ENCODE measurements at places on chromosomes 4 and X. TPM values are rescaled to one million over a fixed set of nuclear protein-coding genes. Genes with fewer than 3 reads are reported as not detected.

Gene MSANTD1
- total RNA-seq = 0.08 TPM

Gene SEL1L3
- 40.7 TPM for total RNA-seq

Gene CTAG1A
- not detected for total RNA-seq

DNA sequence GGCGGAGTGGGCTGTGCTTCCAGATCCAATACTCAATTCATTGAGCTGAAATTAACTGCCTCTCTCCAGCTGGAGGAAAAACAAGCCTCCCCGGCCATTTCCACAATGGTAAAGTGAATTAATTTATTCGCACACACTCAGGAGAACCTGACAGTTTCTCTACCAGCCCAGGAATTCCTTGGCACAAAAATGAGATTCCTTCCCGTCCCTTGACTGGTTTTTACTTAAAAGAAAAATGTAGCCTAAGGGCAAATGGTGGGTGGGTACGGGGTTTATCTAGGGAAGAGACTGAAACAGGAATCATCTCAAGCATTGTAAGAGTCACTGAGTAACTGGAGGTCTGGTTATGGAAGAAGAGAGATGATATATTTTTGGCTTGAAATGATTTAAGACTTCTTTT lies 102.7 kb downstream of the VCX3A start:
- H3K27me3 ChIP-seq = no peaks in the 10 kb centered on the region
- no peak overlapping the region for H3K4me3 ChIP-seq
- H3K27ac ChIP-seq = no peak overlapping the region
- no peaks in the 10 kb centered on the region for H3K36me3 ChIP-seq
- no peaks in the 10 kb centered on the region for H3K4me1 ChIP-seq
- no peak for DNase-seq

- H3K27me3 ChIP-seq = no peaks in the 10 kb centered on the region
- peaks cover 12% of the 10 kb centered on the region for H3K4me1 ChIP-seq
- no peaks in the 10 kb centered on the region for H3K36me3 ChIP-seq
These were observed 529.9 kb downstream of the MID1IP1 start for GRCh38 chrX:39331082-39331704.

DNA sequence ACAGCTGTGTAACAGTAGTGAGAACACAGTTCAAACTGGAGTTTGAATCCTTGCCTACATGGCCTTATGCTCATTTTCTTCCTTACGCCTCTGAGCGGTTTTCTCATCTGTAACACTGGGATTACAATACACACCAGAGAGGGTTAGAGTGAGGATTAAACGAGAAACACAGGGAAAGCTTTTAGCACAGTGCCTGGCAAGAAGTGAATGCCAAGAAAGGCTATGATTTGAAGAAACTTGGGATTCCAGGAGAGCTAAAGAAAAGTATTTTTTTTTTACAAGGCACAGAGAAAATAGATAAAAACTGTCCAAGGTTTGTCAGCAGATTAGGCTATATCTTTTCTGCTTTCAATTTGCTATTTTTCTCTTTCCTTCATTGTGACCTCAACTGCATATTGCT lies 246.4 kb downstream of the FBXW7 start:
- H3K4me1 ChIP-seq = no peaks in the 10 kb centered on the region
- H3K27ac ChIP-seq = no peak overlapping the region
- no peak overlapping the region for H3K4me3 ChIP-seq
- no peak for DNase-seq
- H3K27me3 ChIP-seq = no peaks in the 10 kb centered on the region

Gene TMEM144
- total RNA-seq = 58.9 TPM

- no peak overlapping the region for H3K4me3 ChIP-seq
- no peaks in the 10 kb centered on the region for H3K4me1 ChIP-seq
- DNase-seq = peak; percentile 8
- no peaks in the 10 kb centered on the region for H3K27me3 ChIP-seq
- H3K27ac ChIP-seq = no peak overlapping the region
These were observed 64.2 kb upstream of the BEND4 start for GRCh38 chr4:42216664-42217063.

Gene EVC2
- total RNA-seq = 3.6 TPM

DNA sequence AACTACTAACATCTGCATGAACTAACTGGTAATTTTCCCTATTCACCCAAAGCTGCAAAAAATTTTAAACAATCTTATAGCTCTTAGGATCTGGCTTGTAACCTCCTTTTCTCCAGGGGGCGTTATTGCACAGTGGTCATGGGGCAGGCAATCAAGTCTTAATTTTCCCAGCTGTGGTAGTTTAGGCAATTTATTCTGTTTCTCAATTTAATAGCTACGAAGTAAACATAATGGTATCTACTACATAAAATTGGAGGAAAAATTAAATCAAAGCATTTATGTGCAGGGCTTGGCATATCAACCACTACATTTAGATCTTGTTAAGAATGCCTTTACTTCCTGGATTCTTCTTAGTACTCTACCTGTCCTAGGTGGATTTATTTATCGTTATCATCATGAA lies 137.4 kb upstream of the GUCY1A1 start:
- H3K4me3 ChIP-seq = no peak overlapping the region
- no peaks in the 10 kb centered on the region for H3K27me3 ChIP-seq
- H3K27ac ChIP-seq = no peak overlapping the region
- H3K36me3 ChIP-seq = no peaks in the 10 kb centered on the region

GRCh38 chr4:112105201-112105969 lies 39.9 kb upstream of the FAM241A start:
- H3K4me1 ChIP-seq = no peaks in the 10 kb centered on the region
- no peaks in the 10 kb centered on the region for H3K36me3 ChIP-seq
- no peak overlapping the region for H3K4me3 ChIP-seq
- DNase-seq = no peak
- no peaks in the 10 kb centered on the region for H3K27me3 ChIP-seq

DNA sequence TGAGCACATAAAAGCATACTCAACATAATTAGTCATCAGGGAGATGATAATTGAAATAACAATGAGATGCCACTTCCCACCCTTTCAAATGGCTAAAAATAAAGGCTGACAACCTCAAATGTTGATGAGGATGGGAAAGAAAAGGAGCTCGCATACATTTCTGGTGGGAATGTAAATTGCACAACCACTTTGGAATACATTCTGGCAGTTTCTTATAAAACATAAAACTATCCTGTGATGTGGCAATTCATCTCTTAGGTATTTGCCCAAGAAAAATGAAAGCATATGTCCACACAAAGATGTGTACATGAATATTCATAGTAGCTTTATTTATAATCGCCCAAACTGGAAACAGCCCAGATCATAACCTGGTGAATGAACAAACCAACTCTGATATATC lies 687 bp upstream of the ZNF275 start:
- peaks cover 6% of the 10 kb centered on the region for H3K4me1 ChIP-seq
- H3K4me3 ChIP-seq = no peak overlapping the region
- no peaks in the 10 kb centered on the region for H3K27me3 ChIP-seq
- H3K27ac ChIP-seq = peak overlapping the region; percentile 22

- no peaks in the 10 kb centered on the region for H3K27me3 ChIP-seq
- no peaks in the 10 kb centered on the region for H3K4me1 ChIP-seq
- H3K4me3 ChIP-seq = no peak overlapping the region
- H3K36me3 ChIP-seq = no peaks in the 10 kb centered on the region
- no peak for DNase-seq
- H3K27ac ChIP-seq = no peak overlapping the region
These were observed 55.9 kb downstream of the AGA start for GRCh38 chr4:177386278-177386815.

Gene CT47B1
- not detected for total RNA-seq

DNA sequence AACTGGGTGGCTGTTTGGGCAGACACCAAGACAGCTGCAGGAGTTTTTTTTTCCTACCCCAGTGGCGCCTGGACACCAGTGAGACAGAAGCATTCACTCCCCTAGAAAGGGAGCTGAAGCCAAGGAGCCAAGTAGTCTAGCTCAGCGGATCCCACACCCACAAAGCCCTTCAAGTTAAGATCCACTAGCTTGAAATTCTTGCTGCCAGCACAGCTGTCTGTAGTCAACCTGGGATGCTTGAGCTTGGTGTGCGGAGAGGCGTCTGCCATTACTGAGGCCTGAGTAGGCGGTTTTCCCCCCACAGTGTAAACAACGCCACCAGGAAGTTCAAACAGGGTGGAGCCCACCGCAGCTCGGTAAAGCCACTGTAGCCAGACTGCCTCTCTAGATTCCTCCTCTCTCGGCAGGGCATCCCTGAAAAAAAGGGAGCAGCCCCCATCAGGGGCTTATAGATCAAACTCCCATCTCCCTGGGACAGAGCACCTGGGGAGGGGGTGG lies 171.4 kb downstream of the ARHGEF9 start:
- H3K27ac ChIP-seq = no peak overlapping the region
- no peaks in the 10 kb centered on the region for H3K36me3 ChIP-seq
- H3K4me1 ChIP-seq = no peaks in the 10 kb centered on the region
- DNase-seq = no peak
- H3K27me3 ChIP-seq = no peaks in the 10 kb centered on the region
- H3K4me3 ChIP-seq = no peak overlapping the region

- H3K4me3 ChIP-seq = no peak overlapping the region
- no peak overlapping the region for H3K27ac ChIP-seq
- H3K27me3 ChIP-seq = no peaks in the 10 kb centered on the region
- H3K4me1 ChIP-seq = peaks cover 11% of the 10 kb centered on the region
- no peaks in the 10 kb centered on the region for H3K36me3 ChIP-seq
These were observed 83.7 kb downstream of the PCYT1B start for GRCh38 chrX:24563291-24564010.

- no peaks in the 10 kb centered on the region for H3K4me1 ChIP-seq
- no peak overlapping the region for H3K4me3 ChIP-seq
- peaks cover 21% of the 10 kb centered on the region for H3K27me3 ChIP-seq
- DNase-seq = no peak
These were observed 4.6 kb downstream of the TMEM255A start for GRCh38 chrX:120306630-120307029.

Gene DSPP
- total RNA-seq = not detected

GRCh38 chr4:108762559-108763225 lies at the start of gene ETNPPL:
TSS of gene ETNPPL (minus strand) at chr4:108763053. CDS start at chr4:108762898, 155 bp downstream.
- peak within 1 kb of the TSS; percentile 64 for H3K4me3 ChIP-seq
- DNase-seq = peak; percentile 47
- peaks cover 31% of the 10 kb centered on the region for H3K27me3 ChIP-seq
- H3K27ac ChIP-seq = no peak within 1 kb of the TSS

GRCh38 chrX:1899841-1900240 lies 285.0 kb downstream of the ASMT start:
- H3K27me3 ChIP-seq = no peaks in the 10 kb centered on the region
- no peak overlapping the region for H3K27ac ChIP-seq
- no peaks in the 10 kb centered on the region for H3K4me1 ChIP-seq

DNA sequence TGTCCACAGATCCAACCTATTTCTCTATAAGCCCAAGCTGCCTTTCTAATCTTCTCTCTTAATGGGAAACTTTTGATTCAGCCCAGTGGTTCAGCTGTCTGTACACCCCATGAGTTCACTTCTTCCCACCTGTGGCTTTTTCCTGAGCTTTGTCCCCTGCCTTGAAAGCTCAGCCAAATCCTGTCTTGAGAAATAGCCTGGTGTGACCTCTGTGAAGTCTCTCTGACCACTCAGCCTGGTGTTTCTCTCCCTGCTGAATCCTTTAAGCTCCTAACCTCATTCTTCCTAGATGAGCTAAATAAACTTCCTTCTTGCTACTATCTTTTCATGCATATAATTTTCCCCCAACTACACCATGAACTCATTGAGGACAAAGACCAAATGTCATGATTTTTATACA lies 15.2 kb upstream of the HERC5 start:
- no peaks in the 10 kb centered on the region for H3K27me3 ChIP-seq
- no peaks in the 10 kb centered on the region for H3K36me3 ChIP-seq
- no peak overlapping the region for H3K4me3 ChIP-seq
- no peaks in the 10 kb centered on the region for H3K4me1 ChIP-seq
- DNase-seq = no peak

Gene GIMD1
- not detected for total RNA-seq

Gene HSD17B11
- 175 TPM for total RNA-seq

Gene FDCSP
- not detected for total RNA-seq

DNA sequence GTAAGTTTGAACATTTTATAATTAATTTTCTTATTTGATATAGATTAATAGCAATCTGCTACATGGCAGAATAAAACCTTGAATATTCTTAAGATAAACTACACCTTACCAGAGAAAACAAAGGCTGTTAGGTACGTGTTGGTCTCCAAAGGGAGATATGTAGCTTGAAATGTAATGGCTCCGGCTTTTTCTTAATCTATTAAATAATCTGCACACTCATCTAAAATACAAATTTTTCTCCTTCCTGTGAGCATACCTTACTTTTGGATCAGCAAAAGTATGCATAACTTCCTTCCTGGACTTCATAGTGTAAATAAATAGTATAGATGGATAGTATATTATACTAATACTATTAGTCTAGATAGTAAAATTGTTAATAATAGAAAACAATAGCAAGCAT lies 141.3 kb downstream of the JADE1 start:
- no peaks in the 10 kb centered on the region for H3K27me3 ChIP-seq
- H3K27ac ChIP-seq = no peak overlapping the region
- H3K4me3 ChIP-seq = no peak overlapping the region
- no peaks in the 10 kb centered on the region for H3K4me1 ChIP-seq

Gene REELD1
- not detected for total RNA-seq

Gene TEX11
- not detected for total RNA-seq

Gene SLC26A1
- 12.6 TPM for total RNA-seq

DNA sequence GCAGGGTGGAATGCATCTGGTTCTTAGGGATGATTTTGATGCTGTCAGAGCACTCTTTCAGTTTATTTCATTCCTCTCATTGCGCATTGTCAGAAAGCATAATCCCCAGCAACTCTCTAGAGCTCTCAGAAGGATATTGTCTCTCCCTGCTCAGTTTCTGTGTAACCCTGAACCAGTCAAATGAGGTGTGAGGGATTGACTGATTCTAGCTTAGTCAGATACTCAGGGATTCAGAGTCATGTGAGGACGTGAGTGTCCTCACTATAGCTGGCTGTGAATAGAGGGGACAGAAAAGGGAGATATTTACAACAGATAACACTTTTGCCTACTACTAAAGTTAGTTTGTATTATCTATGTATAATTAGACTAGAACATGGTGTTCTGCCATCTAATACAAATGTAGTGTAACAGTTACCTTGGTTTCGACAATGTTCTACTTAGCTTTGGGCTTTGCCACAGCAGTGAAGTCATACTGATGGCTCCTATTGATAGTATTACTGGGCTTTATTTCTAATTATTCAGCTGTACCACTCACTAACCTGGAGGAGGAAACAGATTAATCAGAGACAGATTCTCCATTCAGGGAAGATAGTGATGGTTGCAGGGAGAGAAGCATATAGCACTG lies 19.5 kb downstream of the AP1AR start:
- no peak overlapping the region for H3K27ac ChIP-seq
- no peaks in the 10 kb centered on the region for H3K27me3 ChIP-seq
- H3K36me3 ChIP-seq = no peaks in the 10 kb centered on the region

- peak; percentile 14 for DNase-seq
- H3K27ac ChIP-seq = no peak overlapping the region
- no peaks in the 10 kb centered on the region for H3K27me3 ChIP-seq
- H3K4me1 ChIP-seq = peaks cover 3% of the 10 kb centered on the region
These were observed 201.4 kb downstream of the CCSER1 start for GRCh38 chr4:90328558-90328957.

- H3K36me3 ChIP-seq = no peaks in the 10 kb centered on the region
- H3K4me1 ChIP-seq = peaks cover 19% of the 10 kb centered on the region
- no peak for DNase-seq
- H3K27me3 ChIP-seq = no peaks in the 10 kb centered on the region
These were observed 2.8 kb downstream of the TMEM185A start for GRCh38 chrX:149628768-149629167.

GRCh38 chr4:71290074-71290473 lies 48.7 kb upstream of the SLC4A4 start:
- no peak overlapping the region for H3K27ac ChIP-seq
- no peak for DNase-seq

GRCh38 chr4:123673971-123674370 lies 277.4 kb downstream of the SPRY1 start:
- peak overlapping the region; percentile 67 for H3K27ac ChIP-seq
- no peaks in the 10 kb centered on the region for H3K36me3 ChIP-seq
- no peaks in the 10 kb centered on the region for H3K27me3 ChIP-seq
- no peak for DNase-seq
- no peak overlapping the region for H3K4me3 ChIP-seq
